Aorta (tissue), 5 donors: ENCODE measurements at places on chromosomes 1 and 21. TPM values are rescaled to one million over a fixed set of nuclear protein-coding genes. Genes with fewer than 3 reads are reported as not detected.
A peak's percentile ranks its signal among the peaks of the same experiment; 100 is the strongest.

Gene ETNK2
- 13.0 TPM for polyA plus RNA-seq

DNA sequence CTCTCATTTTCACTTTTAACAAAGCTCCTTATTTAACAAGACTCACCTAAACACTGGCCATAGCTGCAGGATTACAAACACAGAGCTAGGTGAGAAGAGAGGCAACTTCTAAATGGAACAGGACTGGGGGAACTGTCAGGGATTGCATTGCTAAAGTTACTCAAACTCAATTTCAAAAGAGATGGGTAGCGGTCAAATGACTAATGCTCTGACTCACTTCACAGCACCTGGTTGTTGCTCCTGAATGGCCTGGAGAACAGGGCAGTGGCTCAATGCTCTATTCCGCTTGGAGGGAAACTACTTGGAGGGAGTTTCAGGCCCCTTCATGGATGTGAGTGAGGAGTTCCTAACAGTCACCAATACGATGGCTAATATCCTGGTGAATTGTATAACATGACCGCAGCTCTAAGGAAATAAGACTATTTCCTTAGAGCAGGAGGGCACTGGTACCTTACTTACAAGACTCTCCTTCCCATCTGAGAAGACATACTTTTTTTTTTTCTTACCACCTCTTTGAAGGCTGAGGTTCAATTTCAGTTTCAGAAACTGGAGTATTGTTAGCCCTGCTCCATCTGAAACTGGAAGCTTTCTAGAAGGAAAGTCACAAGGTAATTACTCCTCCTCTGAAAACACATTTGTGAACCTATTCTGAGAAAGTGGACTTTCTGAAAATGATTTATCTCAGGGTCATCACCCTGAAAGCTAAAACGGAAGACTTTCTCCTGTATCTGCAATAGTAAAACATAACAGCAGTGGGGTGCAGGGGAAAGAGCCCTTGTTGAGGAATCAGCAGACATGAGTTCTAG lies 9.5 kb downstream of the DPT start:
- no peak for DNase-seq

DNA sequence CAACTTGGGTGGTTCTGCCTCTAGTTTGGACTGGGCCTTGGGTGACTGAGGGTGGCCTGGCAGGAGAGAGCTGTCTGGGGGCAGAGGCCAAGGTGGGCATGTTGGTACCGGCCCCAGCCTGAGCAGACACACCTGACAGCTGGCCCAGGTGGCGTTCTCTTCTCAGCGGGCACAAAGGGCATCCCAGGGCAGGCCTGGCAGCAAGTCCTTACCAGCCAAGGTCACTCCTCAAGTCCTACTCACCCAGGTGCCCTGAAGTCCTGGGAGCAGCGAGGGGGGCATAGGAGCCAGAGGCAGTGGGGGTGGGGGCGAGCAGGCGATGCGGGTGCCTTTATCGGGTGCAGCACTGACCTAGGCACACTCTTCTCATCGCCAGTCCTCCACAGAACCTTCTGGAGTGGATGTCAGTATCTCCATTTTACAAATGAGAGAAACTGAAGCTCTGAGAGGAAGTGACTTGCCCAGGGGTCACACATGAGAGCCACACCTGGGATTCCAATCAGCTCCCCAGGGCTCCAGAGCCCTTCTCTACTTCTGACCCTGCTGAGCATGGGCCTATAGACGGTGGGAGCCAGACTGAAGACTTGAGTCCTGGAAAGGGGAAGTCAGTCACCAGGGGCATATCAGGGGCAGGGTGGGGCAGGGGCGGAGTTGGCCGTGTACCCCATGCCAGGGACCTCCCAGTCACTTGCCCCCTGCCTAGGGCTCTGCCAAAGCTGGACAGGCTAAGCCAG lies 587 bp upstream of the SLC25A34 start:
- peak; percentile 43 for DNase-seq

Gene S100A2
- polyA plus RNA-seq: 2.1 TPM

GRCh38 chr1:69196071-69196470 lies 371.7 kb upstream of the LRRC7 start:
- DNase-seq: no peak

DNA sequence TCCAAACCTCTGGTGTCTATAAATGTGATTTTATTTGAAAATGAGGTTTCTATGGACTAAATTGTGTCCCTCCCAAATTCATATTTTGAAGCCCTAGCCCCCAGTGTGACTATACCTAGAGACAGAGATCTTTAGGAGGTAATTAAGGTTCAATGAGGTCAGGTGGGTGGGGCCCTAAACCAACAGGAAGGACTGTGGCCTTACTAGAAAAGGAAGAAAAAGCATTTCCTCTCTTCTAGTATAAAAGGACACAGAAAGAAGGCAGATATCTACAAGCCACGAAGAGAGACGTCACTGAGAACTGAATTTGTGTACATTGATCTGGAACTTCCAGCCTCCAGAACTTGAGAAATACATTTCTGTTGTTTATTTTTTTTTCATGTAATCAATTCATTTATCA lies 123.1 kb upstream of the RUNX1 start:
- no peak for DNase-seq

GRCh38 chr1:216935901-216936300 lies 212.7 kb upstream of the ESRRG start:
- no peak for DNase-seq

- DNase-seq: no peak
These were observed 30.5 kb upstream of the PIK3CD start for GRCh38 chr1:9621032-9621431.

GRCh38 chr1:37795340-37796125 lies 1.9 kb downstream of the MANEAL start:
- peak; percentile 88 for DNase-seq

Gene AQP10
- 0.08 TPM for polyA plus RNA-seq

- no peak for DNase-seq
These were observed 7.0 kb downstream of the UBE2Q1 start for GRCh38 chr1:154551474-154551873.

GRCh38 chr21:46135782-46136395 lies 19.5 kb downstream of the FTCD start:
- DNase-seq: no peak

- peak; percentile 59 for DNase-seq
These were observed 27.3 kb upstream of the LSS start for GRCh38 chr21:46255758-46256337.

GRCh38 chr1:67044631-67045270 lies 9.2 kb downstream of the SLC35D1 start:
- no peak for DNase-seq

Gene CXADR
- 1.3 TPM for polyA plus RNA-seq

DNA sequence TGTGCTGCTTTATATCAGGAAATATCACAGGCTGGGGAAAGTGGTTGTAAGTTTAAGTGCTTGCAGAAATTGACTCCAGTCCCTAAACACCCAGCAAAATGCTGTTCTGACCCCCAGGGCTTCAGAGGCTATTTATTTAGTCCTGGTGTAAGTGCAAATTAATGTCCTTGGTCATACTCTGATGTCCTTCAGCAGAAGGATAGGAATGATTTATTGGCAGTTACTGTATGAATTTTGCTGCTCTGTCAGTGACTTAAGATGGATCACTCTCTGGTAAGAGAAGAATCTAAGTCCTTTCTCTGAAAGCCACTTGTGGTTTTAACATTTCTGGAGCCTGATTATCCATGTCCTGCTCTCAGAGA lies 21.9 kb downstream of the FAM20B start:
- DNase-seq: no peak

Gene GJA5
- polyA plus RNA-seq: 7.5 TPM

Gene MASP2
- 0.05 TPM for polyA plus RNA-seq

Gene PIK3CD
- polyA plus RNA-seq: 10.1 TPM

DNA sequence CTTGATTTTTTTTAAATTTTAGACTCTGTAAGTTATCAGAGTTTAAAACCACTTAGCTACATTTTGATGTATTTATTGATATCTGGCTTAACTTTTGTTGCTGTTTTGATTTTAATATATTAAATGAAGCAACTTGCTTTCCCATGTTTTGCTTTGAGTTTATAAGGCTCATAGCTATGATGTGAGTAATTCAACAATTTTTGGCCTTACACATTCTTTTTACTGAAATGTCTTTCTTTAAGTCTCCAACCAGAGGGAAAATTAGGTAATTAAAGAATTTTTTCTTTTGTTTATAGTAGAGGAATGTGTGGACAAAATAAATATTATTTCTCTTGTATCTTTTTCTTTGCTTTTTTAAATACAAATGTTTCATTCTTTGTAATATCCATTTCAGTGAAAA lies 258.3 kb upstream of the ADAMTS5 start:
- DNase-seq: no peak

DNA sequence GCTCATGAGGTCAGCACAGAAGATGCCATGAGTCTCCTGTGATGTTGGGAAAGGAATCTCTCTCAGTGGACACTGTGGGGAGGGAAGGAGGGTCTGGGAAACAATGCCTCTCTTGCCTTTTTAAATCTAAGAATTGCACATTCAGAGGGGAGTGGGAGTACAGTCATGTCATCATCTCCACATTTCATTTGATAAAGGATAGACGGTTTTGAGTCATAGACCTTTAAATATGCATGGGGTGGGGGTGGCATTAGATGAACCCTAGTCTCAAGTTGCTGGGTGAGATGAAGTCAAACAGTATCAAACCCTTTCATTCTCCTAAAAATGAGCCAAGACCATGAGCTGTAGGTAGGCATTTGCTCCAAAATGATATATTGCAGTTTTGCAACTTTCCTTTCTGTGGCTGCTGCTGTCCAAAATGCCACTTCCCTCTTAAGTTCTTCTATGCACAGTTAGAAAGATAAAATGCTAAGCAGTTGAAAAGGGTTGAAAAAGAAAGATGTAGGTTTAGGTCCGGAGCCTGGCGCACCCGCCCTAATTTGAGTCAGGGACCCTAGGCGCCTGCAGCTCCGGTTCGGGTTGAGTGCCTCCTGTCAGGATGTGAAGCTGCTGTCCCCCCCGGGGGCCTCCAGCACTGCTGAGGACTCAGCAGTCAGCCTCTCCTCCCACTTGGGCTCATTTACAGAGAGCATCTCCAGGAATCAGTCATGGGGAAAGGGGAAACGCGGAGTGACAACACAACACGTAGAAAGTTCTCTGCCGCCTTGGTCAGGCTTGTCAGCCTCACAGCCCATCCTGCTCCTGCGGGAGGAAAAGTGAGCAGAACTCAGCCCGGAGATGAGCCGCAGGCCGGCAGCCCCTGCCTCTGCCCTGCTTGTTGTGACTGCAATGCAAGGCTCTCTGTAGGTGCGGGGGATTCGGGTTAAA lies 479.3 kb upstream of the RUNX1 start:
- peak; percentile 68 for DNase-seq

DNA sequence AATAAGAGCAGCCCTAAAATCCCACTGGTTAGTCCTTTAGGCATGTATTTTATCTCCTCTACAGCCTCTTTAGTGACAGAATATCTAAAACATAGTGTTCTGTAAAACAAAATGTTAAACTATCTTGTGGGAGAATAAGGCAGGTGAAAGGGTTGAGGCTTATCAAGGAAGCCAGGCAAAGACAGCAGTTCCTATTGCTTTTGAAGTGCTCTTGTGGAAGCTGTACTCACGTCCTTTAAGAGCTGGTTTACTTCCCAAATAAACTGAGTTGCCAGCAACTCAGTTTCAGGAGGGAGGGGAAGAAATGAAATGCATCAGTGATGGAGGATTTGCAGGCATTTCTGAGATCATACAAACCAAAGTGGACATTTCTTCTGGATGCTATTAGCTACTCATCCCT lies 529.6 kb upstream of the ZRANB2 start:
- DNase-seq: no peak

Gene SPRR2F
- polyA plus RNA-seq: not detected

- DNase-seq: no peak
These were observed 8.7 kb downstream of the MRPS21 start for GRCh38 chr1:150302338-150302737.

DNA sequence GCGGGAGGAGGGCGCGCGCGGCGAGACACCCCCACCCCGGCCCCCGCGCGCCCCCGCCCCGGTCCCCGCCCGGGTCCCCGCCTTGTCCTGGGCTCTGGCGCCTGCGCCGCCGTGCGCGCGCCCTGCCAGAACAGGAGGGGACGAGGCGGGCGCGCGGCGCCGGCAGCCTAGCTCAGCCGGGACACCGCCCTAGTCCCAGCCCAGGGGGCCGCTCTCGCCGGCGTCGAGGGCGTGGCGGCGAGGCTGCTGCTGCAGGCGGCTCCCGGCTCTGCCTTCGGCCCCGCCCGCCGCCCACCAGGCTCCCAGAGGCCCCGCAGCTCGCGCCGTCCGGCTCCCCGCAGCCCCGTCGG lies at the start of gene RCAN3:
Gene RCAN3 (plus strand): TSS at position 128 of the 350 bp plus-strand sequence. CDS start 11,537 bp downstream, outside the sequence.
- DNase-seq: peak; percentile 89
